ENCODE measurements at places on chromosomes 4 and X.

GRCh38 chr4:52824603-52825459 is 37.3 kb upstream of the RASL11B start:
- no peak for DNase-seq

GRCh38 chr4:68995292-68995691 is 43.7 kb upstream of the UGT2A3 start:
- no peak for DNase-seq

GRCh38 chrX:54926978-54927377 is 6.4 kb downstream of the TRO start:
- DNase-seq: no peak

DNA sequence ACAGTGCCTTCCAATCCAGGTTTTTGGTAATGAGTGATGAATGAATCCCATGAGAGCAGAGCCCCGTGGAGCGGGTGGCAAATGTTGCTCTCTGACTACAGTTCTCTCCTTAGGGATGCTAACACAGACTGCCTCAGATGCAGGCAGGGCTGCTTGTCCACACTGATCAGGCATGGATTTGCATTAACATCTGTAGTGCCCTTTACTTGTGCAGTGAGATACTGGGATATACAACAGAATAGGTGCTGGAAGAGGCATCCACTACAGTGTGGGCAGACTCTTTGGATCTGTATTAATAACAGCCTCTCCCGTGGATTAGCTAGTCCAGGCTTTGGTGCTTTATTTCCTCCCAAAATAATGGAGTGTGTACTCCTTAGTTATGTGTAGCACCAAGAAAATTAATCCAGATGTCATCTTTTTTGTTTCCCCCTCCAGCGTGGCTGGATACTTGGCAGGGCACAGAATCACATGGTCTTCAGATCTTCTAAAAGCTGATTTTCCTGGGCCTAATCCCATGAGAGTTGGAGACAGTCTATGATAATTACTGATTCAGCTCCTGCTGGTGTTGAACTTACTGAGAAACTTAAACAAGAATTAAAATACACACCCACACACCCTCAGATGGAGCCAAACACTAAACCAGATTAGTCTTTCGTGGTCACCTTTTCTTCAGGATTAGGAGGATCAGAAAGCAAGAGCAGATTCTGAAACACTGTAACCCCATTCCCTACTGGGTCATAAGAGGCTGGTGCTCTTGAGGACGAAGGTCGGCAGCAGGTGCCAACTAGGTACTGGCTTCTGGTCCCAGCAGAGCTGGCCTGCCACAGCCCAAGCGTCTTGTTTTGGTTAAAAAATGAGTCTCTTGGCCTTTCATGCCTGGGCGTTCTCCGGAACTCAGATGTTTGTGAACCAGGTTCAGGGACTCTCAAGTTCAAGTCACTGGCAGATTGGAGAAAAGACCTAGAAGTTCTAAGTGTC is 23.1 kb upstream of the NAP1L5 start:
- DNase-seq: no peak

DNA sequence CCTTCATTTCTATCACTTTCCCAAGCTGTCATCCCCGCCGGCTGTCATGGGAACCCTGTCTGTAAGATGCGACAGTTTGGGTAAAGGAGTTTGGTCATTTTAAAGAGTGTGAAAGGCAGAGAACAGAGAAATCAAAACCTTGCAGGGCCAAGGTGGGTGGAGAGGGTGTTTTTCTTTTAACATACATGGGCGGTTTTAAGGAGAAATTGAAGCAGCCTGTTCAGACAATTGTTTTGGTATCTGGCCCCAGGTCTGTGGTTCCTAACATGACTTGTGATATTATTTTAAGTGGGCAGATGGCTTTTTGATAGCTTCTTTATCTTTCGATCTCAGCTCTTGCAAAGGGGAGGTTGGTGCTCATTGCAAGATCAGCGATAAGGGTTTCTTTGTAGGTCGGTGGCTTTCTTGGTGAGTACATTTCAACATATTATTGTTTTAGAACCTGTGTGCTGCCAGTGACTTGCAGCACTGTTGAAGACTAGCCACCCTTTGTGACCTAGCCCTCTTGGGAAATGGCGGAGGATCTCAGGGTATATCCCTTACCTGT is 3.7 kb downstream of the PPP1R3F start:
- no peak for DNase-seq

GRCh38 chrX:10074241-10074941 is 82.4 kb upstream of the CLCN4 start:
- DNase-seq: no peak

DNA sequence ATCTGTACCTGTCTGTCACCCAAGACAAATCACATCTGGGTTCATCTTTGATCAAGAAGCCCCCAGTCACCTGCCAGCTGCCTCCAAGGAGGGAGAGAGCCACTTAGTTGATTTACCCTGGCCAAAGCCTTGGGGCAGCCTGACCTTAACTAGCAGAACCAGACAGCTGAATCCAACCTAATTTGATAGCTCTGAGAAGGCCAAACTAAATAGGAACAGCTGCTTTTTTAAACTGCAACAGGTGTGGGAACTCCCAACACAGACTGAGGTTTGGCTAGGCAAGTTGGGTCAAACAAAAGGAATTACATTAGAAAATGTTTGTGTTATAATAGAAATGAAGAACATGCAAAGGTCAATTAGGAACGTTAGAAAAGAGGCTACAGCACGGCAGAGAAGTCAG is 375.7 kb downstream of the NLGN4X start:
- no peak for DNase-seq

GRCh38 chrX:52979993-52980392 is 21.7 kb upstream of the FAM156A start:
- no peak for DNase-seq

DNA sequence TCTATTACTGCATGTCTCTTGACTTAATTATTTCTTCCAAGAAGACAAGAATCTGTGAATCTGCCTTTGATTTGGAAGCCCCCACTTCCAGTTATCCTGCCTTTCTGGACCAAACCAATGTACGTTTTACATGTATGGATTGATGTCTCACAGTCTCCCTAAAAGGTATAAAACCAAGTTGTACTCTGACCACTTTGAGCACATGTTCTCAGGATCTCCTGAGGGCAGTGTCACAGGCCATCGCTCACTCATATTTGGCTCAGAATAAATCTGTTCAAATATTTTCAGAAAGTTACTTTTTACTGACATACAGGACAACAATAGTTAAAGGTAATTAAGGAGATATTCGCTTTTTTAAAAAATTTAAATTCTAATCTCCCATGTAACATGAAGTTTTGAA is 188.6 kb upstream of the CPXCR1 start:
- no peak for DNase-seq

GRCh38 chr4:68148800-68149685 is 19.4 kb upstream of the TMPRSS11F start:
- DNase-seq: no peak

DNA sequence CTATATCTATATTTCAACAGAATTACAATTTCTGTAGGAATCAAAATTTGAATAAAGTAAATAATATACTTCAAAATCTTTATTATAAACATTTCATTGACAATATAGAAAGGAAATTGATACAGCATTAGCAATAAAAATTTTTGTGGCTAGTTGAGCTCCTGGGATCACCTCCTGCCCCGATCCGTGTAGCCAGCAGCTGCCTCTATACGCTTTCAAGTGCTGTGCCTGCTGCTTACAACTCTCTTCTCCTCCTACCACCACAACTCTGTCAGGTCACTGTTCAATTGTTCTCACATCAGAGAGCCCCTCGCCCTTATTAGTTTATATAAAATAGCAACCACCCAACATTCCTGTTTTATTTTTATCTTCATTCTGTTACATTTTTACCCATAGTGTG is 27.6 kb downstream of the INPP4B start:
- no peak for DNase-seq

DNA sequence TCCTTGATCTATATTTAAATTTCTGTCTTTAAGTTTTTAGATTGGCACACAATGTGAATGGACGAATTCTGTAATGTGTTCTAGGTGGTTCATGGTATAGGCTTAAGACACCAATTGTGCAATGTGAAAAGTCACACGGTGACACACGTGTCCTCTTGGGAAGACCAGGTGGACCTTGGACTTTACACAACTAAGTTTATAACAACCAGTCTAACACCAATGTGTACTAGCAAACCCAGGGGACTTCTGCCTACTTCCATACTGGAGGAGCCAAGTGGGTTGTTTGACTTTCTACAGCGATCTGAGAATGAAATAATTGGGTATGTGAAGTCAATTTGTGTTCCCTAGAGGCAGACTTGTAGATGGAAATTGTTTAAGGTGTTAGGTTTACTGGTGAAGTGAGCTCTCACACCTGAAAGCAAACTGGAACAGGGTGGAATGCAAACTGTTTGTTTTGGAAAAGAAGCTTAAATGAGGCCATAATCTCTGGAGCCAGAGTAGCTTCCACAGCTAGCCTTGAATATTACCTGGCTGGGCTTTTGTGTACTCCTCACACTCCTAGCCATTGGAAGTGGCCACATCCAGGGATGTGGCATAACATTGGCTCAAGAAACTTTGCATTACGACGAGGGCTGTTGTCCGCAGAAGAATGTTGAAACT is 45.9 kb upstream of the WDR1 start:
- DNase-seq: no peak

DNA sequence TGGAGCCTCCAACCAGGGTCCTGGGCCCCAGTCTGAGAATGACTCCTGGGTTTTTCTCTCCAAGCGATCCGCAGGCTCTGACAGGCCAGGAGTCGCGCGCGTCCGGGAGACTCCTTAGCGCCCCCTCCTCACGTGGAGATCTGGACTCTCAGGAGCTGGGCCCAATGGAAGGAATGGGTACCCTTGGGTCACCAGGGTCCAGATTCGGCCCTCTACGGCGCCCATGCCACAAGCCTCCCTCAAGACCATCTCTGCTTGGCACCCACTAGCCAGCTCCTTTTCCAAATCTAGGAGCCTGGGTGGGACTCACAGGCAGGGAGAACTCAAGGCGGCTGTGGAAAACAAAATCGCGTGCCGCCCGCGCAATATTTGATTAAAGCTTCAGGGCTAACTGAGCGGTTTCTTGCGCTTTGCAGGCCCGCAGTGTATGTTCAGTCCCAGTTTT is 7.1 kb downstream of the HAND2 start:
- no peak for DNase-seq
